Fibroblast of skin of scalp (primary cell): ENCODE measurements at places on chromosomes 3 and 15.

DNA sequence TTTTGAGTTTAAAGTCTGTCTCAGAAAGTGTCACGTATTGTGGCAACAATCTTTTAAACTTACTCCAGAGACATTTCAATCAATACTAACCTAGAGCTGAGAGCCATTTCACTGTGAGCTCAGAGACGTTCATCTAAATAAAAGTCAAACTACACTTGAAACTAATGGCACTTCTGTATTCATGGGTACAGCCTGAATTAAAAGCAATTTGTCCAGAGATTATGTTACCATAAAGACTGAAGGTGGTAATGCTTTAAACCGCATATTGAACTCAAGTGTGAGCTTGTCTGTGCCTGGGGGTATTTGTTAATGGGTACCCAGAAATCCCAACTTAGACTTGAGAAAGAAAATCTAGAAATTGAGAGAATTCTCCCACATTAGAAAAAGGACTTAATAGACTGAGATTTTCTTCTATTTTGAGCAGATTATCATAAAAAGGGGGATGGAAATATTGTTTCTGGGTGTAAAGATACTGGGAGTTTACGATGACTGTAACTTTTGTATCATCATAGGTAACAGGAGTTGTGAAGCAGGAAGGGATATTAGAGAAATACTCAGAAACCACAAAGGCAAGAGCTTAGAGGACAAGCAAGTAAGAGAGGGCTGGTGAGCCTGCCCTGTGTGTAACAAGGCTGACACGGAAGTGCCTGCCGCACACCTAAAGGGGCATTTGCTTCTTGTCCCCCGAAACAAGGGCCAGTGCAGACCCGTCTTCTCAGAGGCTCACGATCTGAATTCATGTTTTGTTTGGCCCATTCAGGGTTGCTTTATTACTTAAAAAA is 36.9 kb downstream of the LRIG1 start:
- DNase-seq = no peak

GRCh38 chr3:143295201-143296080 is 175.9 kb downstream of the CHST2 start:
- DNase-seq = no peak

DNA sequence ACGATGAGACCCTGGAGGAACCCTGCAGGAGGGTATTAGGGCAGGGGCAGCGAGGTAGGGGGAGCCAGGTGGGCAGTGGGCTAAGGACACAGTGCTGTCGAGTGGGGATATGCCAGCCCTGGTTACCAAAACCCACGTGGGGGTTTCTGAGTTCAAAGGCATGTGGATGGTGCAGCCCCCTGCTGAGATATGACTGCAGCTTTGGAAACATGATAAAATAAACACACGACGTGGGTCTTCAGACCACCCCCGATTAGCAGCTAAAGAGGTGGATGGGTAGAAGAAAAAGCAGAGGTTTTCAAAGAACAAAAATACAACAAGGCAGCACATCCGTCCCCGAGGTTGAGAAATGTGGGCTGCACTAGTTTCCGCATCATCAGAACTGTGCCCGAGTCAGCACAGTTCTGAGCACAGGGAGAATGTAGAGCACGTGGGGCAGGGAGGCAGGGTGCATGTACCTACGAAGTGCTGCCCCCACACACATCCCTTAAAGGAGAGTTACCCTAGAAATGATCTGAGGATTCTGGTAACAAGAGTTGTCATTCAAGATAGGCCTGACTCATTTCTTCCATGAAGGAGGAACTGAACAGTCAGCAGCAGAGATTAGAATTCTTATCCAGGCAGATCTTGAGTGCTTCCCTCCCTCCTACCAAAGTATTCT is 121.3 kb downstream of the RPLP1 start:
- peak; percentile 44 for DNase-seq

GRCh38 chr15:101009176-101009575 is 90.0 kb downstream of the LRRK1 start:
- DNase-seq = no peak

DNA sequence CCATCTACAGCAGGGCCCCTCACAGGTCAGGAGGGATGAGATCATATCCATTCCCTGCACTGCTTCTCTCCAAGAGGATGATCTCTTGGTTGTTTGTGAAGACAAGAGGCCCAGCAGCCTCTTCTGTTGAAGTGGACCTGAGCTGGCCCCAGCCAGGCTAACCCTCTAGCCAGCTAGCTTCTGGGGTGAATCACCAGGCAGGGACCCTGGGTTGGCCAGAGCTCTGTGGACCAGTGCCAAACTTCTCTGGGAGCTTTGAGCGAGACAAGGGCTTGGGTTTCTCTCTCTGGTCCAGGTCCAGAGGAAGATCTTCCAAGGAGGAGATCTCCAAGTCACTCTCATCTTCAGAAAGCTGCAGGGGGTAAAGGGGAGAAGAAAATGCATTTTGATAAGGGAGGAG is 52.7 kb downstream of the CLDN18 start:
- peak; percentile 61 for DNase-seq

- DNase-seq = no peak
These were observed 7.8 kb downstream of the OCA2 start for GRCh38 chr15:28091313-28091712.

DNA sequence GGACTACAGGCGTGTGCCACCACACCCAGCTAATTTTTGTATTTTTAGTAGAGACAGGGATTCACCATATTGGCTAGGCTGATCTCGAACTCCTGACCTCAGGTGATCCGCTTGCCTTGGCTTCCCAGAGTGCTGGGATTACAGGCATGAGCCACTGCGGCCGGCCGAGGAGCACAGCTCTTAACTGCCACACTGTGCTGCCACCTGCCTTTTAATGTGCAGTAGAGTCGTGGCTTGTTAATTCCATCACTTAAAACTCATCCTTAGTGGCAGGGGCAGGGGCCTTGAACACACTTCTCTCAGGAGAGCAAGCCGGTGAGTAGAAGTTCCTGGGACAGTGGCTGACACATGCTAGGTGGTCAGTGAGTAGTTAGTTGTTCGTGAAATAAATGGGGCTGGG is 12.5 kb downstream of the ABCF3 start:
- no peak for DNase-seq

- no peak for DNase-seq
These were observed 110.8 kb upstream of the NDN start for GRCh38 chr15:23797747-23798446.

- DNase-seq = no peak
These were observed 37.8 kb downstream of the EHHADH start for GRCh38 chr3:185215873-185216606.
